ENCODE measurements at places on chromosomes 4 and X.

DNA sequence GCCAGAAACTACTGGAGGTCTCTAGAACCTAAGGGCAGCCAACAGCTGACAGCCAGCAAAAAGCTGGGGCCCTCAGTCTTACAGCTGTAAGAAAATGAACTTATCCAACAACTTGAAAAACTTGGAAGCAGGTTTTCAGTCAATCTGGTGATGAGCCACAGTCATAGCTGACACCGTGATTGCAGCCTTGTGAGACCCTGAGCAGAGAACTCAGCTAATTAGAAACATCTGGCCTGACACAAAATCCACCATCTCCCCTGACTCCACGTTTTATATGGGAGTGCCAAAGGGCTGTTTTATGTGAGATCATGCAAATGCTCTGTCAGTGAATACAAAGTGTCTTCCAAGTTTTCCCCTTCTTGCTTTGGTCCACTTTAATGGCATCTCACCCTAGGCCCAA, 198.8 kb upstream of the DCAF8L1 start:
- DNase-seq = no peak

DNA sequence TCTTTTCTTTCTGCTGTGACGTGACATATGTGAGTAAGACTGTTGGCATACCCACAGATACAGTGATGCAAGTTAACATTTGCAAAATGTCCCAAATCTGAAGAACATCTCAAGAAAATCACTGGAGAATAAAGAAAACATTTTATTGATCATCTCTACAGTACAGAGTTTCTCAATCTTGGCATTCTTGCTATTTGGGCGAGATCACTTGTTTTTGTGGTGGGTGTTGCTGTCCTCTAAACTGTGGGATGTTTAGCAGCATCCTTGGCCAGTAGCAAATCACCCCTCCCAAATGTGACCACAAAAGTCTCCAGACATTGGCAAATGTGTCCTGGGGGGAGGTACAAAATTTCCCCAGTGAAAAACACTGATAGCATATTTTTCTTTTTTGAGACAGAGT, 28.8 kb downstream of the AMELX start:
- DNase-seq = no peak

GRCh38 chr4:158161551-158162354, 11.1 kb downstream of the GASK1B start:
- no peak for DNase-seq

DNA sequence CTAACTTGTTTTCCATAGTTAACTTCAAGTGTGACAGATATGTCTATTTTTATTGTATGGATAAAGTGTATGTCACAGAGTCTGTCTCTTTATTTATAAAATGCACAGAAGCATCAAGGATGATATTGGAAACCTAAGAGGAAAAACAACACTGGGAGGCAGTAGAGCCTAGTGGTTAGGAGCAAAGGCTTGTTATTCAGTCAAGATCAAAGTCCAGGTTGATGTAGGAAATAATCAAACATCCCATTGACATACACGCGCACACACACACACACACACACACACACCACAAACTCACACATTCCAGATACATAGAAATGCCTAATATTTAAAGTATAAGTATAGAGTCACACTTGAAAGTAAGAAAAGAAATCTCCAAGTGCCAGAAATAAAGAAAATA, 206.8 kb downstream of the CHRDL1 start:
- no peak for DNase-seq

DNA sequence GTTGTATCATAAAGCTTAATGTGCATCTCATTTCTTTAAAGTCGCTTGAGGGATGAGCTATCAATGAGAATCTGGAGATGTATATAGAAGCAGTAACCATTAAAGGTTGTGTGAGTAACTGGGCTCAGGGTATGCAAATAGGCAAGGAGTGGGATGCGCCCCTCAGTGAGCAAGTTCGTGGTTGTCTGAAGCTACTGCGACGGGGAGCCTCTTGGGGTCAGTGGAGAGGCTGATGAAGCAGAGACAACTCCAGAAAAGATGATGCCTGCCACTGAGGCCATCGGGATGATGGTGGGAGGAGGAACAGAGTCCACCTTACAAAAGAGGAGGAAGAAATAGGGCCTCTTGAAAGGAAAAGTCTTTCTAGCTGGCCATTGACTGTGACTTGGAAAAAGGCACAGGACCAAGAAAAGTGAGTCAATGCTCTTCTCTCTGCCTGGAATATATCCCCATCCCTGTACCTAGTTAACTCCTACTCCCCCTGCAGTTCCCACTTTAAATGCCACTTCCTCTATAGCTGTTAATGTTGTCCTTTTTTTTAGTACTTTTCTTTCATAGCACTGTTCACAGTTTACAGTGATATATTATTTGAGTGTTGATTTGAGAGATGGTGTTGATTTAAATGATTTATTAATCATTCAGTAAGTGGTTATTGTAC, 51.4 kb upstream of the LSM6 start:
- DNase-seq = no peak

DNA sequence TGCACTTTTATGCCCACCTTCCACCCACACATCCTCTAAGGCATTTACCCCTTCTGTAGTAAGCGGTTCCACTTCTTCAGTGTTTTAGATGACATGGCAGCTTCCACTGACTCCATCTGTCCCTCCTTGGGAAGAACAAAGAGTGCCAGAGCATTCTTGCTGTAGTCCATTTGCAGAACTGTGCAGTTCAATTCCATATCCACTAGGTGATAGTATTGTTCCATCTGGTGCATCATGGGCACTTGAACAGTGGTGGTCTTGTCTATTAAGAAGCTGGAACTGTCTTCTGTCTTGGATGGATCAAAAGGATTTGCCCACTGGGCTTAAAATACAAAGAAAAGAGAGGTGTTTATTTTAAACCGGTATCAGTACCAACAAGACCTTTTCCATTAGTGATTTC, 3.5 kb downstream of the SERPINA7 start:
- no peak for DNase-seq

- no peak for DNase-seq
These were observed 1.3 kb downstream of the LDB2 start for GRCh38 chr4:16896881-16897750.

DNA sequence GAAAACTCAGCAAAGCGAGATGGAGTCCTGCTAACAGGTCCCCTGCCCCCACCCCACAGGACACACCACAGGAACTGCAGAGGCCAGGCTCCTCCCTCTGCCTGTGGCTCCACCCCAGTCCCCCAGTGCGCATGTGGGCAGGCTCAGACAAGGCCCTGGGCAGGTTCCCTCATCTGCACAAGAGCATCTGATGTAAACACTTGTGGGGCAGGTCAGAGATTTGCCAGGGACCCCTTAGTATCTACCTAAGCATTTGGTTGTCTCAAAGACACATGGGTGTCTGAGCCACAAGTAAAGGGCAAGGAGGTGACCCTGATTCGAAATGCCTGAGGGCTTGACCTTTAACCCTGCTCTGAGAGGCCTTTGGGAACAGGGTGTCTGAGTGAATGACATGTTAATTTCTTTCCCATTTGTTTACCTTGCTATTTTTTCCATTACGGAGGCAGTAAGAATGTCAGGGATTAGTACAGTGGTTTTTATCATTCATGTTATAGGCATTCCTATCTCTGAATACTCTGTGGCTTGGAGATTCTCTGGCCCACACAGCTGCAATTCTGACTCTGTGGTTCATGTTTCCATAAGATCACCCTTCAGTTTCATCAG, 85.3 kb downstream of the ZNF518B start:
- DNase-seq = no peak

DNA sequence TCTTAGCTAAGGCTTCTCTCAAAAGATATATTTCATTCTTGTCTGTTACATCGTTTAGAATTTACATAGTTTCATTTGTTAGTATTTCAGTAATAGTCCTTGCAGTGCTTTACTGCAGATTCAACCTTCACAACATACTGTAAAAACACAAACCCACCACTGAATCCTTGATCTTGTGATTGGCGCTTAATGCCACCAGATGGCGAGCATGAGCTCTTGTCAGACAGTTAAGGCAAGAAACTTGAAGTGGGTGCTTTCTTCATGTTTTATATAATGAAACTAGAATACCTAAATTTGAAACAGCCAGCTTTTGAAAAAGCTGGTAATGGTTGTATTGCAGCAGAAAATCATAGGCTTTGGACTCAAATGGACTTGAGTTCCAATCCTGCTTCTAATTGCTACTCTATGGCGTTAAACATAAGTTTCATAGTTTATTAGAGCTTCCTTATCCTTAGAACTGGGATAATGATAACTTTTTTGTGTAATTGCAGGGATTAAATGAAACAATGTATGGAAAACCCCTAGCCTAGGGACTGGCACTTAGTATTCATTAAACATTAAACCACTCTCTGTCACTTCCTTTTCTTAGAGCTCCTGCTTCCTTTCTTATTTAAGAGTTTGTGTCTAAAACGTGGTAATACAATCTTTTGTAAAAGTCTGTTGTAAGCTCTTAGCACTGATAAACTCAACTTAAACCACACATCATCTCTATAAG, 95.1 kb downstream of the USP9X start:
- DNase-seq = peak; percentile 57

DNA sequence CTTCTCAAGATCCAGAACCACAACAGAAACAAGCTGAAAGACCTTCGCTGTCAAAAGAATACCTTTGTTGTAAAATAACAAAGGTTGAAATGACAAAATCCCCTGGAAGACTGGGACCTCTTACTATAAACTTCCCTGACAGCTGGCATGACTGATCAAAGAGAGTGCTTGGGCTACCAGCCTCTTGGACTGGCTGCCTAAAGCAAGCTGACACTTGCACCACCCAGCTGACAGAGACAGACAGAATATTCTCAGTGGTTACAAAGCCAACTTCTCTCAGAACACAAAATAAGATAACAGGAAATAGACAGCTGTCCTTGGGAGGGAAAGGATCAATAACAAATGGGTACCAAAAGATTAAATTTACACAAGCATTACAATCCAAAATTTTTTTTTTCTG, 241.7 kb upstream of the SPOCK3 start:
- DNase-seq = no peak

GRCh38 chr4:142314686-142315085, 531.4 kb downstream of the INPP4B start:
- no peak for DNase-seq

- DNase-seq = no peak
These were observed 842.1 kb upstream of the INTU start for GRCh38 chr4:126790633-126791032.

GRCh38 chr4:87985097-87985886, 9.8 kb downstream of the SPP1 start:
- peak; percentile 59 for DNase-seq

DNA sequence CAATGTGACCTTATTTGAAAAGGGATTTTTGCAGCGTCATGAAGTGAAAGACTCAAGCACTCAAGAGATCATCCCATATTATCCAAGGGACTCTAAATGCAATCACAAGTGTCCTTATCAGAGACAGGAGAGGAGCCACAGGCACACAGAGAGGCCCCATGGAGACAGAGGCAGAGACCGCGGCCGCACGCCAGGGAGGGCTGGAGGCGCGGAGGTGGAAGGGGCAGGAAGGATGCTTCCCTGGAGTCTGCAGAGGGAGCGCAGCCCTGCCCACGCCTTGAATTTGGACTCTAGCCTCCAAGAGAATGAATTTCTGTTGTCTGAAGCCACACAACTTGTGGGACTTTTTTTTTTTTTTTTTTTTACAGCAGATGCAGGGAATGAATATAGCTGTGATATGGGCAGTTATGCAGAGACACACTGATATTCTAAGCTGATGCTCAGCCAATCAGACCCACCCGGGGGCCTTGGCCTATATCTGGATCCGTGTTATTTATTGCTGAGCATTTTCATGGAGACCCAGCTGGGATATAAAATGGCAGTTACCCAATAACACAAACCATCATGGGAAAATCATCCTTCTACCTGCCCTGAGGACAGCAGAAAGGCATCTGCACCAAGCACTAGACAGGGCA, 244.8 kb upstream of the PSAPL1 start:
- DNase-seq = no peak

- no peak for DNase-seq
These were observed 813.0 kb upstream of the POU3F4 start for GRCh38 chrX:82695066-82695465.

GRCh38 chrX:49618574-49618973, 19.8 kb downstream of the GAGE1 start:
- no peak for DNase-seq

DNA sequence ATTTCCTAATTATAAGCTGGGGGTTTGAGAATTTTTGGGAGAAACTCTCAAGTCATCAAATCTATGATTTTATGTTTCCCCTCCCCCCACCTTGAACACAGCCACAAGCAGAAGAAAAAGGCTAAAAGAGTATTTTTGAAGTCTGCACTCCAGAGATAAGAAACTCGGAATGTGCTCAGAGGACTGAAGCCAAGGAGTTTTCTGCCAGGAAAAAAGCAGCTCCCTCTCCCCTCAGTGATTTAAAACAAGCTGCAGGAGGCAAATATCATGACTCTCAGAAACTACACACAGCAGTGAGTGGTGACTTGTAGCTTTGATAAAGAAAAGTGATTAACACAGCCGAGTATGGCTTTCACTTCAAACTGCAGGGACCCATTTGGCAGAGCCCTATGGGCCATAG, 800.2 kb upstream of the FTHL17 start:
- DNase-seq = no peak

- no peak for DNase-seq
These were observed 13.0 kb downstream of the KLF3 start for GRCh38 chr4:38676986-38677385.

GRCh38 chrX:46628460-46629371, 55.2 kb downstream of the CHST7 start:
- no peak for DNase-seq

DNA sequence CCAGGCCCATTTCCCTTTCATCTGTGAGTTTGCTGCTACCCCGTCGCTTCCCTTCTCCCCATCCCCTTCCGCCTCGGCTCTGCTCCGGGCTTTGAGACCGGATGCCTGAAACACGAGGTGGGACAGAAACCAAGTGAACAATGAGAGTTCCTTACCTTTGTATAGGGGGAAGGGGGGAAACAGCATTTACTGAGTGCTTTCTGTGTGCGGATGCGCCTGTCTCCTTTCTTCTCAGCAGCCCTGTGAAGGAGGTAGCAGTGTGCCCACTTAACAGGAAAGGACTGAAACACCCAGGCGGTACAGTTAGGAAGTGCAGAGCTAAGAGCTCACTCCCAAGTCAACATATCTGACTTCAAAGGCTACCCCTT, 43.2 kb upstream of the TMSB15B start:
- peak; percentile 73 for DNase-seq

DNA sequence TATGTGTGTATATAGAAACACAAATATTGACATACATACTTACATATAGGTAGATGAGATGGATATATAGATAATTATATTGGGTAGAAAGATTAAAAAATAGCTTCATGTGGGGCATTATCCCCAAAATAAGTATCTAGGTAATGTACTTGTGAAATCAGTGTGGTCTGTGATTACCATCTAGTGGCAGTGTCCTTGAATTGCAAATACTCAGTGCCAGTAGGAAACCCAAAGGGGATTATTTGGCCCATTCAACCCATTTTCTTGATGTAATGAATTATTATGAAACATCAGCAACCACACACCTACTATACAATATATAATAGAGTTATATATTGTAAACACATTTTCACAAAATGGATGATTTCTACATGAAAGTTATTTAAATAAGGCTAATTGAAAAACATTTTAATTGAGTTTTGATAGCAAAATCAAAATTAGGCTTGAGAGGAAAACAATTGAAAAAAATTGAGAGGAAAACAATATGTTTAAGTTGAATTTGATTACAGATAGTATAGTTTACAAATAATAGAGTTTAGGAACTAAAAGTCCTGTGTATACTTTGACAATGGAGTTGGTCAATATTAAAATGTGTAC, 389.4 kb downstream of the GALNTL6 start:
- no peak for DNase-seq

GRCh38 chrX:136028383-136028984, 43.2 kb downstream of the SLC9A6 start:
- DNase-seq = peak; percentile 8
